ENCODE measurements at places on chromosomes 5 and 9.

DNA sequence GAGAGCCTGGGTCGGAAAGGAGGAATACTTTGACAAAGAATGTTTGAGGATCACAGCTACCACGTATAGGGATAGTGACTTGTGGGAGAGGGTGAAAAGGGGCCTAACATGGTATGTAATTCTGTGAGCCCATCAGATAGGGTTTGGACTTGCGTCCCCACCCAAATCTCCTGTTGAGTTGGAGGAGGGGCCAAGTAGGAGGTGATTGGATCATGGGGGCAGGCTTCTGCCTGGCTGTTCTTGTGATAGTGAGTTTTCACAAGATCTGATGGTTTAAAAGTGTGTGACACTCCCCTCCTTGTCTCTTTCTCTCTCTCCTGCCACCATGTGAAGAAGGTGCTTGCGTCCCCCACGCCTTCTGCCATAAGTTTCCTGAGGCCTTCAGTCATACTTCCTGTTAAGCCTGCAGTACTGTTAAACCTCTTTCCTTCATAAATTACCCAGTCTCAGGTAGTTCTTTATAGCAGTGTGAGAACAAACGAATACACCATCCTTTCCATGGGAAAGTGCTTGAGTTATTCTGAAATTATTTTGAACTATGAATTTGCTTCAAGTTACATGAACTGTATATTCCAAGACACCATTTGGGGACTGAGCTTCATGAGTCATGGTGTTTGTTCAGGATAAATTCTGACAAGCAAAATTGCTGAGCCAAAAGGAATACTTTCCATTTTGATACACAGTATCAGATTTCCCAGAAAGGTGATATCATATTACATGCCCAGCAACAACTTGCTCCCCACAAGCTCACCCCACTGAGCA lies 68.8 kb upstream of the SSBP2 start:
- DNase-seq, result no peak

- no peak for DNase-seq
These were observed 400 bp downstream of the HCN1 start for GRCh38 chr5:45695804-45696156.

DNA sequence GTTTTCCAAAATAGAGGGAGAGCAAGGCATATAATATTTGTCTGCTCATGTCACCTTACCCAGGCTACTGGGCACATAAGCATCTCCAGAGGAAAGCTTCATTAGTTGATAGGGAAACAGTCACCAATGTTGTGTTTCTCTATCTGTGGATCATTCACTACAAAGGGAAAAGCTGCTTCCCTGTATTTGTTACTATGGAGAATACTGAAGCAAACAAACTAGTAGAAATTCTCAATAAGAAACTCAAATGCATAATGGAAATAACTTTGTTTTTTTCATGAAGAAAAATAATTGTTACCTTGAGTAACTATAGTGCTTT lies 138.2 kb downstream of the PCSK1 start:
- no peak for DNase-seq

DNA sequence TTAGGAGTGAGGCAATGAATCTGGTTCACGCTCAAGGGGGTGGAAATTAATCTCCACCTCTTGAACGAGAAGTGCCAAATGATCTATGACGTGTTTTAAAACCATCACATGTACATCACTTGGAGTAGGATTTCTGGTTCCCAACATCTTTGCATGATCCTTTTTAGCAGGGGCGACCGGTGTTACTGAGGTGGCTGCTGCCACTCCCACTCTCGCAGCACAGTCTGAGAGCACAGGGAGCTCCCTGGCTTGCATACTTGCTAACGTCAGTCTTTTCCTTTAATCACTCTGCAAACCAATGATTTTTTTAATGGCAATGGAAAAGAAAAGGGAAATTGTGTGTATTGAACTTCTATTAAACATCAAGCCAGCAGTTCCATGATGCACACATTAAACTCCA lies 624.4 kb downstream of the IRX1 start:
- no peak for DNase-seq

DNA sequence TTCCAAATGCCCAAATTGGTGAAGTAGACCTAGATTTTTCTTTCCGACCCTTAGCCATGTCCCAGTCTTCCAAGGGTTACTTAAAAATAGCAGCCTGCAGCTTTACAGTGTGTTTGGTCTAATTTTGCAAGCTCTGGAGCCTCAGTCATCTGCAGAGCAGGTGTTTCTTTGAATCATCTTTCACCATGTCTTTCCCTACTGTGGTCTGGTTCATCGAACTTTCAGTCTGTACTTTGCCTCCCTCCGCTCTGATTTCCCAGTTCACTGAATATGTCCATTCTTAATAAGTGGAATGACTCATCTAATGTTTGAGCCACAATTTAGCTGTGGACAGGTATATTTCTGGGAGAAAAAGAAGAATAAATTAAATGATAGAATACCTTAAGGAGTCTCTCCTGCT lies 1060.7 kb downstream of the EFNA5 start:
- no peak for DNase-seq

- no peak for DNase-seq
These were observed 1092.0 kb downstream of the MAT2B start for GRCh38 chr5:164597293-164597900.

- DNase-seq, result no peak
These were observed 237.1 kb downstream of the DMRTA1 start for GRCh38 chr9:22683700-22684075.

- no peak for DNase-seq
These were observed 577 bp downstream of the TUT7 start for GRCh38 chr9:86353655-86354010.

DNA sequence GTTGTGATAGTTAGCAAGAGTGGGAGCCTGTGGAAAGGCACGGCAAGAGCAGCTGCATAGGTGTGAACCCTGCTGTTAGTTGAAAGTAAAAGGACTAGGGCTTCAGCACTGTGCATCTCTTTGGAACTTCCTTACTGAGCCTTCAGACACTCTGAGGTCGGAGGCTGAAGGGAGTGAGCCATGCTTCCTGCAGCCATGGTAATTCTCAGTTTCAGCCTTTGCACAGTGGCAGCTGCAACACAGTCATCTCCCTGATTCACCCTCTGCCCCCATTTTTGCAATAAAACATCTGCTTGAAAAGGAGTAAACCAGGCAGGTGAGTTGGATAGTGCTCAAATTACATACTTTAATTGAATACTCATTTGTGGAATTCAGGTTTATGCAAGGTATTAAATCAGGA lies 6.5 kb upstream of the TLE4 start:
- DNase-seq, result no peak

DNA sequence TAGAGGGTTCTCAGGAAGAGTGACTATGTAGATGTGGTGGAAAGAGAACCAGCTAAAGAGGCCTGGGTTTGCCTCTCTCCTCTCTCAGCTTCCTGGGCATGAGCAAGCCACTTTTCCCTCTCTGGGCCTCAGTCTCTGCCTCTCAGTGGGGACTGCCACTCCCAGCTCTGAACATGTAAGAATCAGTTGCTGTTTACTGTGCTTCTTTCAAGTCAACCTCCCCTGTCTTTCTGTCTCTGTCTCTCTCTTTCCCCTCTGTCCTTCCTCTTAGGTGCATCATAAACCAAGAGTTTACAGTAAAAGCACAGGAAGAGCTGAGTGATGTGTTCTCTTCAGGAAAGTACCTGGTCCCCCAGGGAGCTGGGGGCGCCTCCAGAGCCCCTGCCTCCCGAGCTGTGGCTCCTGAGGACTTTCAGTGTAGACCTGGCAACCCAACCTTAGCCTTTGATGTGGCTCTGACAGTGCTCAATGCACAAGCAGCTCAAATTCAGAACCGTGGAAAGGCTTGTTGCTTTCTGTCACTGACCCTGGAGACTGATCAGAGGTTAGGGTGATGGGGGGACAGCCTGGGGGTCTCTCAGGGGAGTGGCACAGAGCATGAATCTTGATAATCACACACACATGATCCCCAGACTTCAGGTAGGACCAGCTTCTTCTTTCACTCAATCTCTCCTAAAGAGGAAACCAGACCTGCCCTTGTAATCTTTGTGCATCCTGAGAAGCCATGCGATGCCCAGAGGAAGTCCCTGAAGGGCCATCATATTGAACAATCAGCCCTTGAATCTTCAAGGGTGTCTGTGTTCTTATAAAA lies 59.4 kb upstream of the TNFSF8 start:
- peak; percentile 30 for DNase-seq

All from activated CD8-positive, alpha-beta memory T cell treated with anti-CD3 and anti-CD28 coated beads, Interleukin-2, amount 50 U/mL, for 4 hours (primary cell).